ENCODE measurements at places on chromosomes 13 and 19.

- no peak for DNase-seq
Observed at GRCh38 chr19:54133312-54133956, 4.1 kb upstream of the CNOT3 start.

GRCh38 chr19:50414864-50415660 lies 3.7 kb upstream of the SPIB start:
- peak; percentile 7 for DNase-seq

DNA sequence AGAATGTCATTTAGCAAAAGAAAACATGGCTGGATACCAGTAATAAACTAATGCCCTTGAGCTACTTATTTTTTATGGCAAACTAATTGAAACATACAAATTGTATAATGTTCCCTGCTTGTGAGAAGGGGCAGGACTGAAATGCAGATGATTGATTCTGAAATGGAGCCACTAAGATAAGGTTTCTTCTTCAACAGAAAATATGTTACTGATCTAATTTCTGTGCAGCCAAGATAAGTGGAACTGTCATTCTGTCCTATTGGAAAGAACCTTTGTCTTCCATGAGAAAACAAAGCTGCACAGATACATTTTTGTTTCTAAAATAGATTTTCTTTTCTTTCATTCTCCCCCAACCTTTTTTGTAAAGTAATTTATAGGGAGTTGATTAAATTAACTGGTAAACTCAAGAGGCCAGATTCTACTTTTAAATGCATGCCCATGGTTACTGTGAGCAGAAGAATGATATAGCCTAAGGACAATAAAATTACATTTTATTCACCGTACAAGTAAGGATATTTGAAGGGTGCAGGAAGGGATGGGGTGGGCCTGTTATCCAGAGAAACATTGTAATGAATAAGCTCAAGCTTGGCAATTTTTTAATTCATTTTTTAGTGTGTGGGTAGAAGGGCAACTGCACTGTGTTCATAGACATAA lies 39.9 kb downstream of the STARD13 start:
- no peak for DNase-seq

DNA sequence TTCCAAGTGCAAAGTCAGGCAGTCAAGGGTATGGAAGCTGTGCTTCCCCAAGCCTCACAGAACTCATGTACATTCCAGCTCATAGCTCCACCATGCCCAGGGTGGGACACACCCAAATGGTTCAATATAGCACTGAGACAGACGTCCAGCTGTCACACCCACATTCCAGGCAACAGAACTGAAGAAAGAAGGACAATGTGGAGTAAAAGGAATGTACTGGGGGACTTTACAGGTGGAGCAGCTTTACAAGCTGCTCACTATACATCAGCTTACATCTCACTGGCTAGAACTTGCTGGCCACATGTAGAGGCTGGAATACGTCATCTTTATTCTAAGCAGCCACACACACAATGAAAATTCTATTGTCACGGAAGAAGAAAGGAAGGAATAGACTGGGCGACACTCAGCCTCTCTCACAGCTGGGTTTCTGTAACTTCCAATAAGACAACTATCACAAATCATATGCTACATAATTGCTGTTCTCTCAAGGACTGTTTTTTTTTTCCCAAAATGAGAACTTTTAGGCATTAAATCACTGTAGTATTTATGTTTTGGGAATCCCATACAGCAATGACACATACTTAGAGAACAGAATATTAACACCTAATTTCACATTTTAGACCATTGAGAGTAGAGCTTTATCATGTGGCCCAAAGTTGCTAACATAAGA lies 86.1 kb downstream of the KLF12 start:
- no peak for DNase-seq

GRCh38 chr19:49366110-49366509 lies 2.4 kb downstream of the DKKL1 start:
- DNase-seq = no peak

- DNase-seq = no peak
Observed at GRCh38 chr19:12994701-12995595, at the start of gene NFIX. TSS of gene NFIX (plus strand) at chr19:12995475. CDS start at chr19:12995838, 363 bp downstream.

- DNase-seq = no peak
Observed at GRCh38 chr13:108855737-108856387, 226.5 kb downstream of the MYO16 start.

GRCh38 chr19:55099557-55100506 lies 17.6 kb downstream of the PPP1R12C start:
- DNase-seq = no peak

GRCh38 chr13:98571955-98572662 lies 4.8 kb downstream of the STK24 start:
- no peak for DNase-seq
